ENCODE measurements at places on chromosomes 6 and 20.

DNA sequence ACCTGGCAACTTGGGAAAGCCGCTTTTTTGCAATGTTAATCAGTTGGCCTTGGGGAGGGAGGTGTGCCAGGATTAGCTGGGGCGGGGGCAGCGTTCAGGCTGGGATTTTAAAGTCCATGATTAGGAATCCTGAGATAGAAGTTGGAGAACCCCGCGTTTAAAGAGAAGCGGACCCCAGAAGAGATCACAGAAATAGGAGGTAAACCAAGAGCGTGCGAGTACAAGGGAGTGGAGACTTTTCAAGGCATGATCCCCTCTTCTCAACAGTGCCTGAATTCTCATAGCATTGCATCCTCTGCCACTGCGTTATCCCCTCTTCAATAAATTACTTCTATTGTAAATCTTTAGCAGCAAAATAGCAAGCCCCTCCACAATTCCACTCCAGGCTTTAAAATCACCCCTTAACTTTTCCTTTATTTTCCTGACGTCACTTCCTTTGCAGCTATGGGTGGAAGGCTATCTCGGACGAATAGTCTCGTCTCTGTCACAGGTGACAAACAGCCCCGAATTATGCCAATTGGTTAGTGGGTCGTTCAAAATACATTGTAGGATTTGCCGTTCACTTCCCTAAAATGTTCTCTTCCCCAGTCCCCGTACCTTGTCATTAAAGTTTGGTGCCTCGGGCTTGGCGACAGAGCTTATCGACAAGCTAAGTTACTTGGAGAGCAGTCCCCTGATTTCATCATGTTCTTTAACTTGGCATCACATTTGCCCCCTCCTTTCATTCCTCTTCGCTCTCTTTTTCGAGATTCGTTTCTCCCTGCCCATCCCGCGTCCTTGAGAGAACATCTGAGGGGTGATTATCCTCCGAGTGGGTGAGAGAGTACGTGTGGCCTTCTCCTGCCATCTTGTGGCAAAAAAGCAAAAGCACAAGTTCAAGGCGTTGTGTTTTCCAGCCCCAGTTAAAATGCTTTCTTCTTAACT is 17.1 kb downstream of the OR2B2 start:
- peak; percentile 65 for DNase-seq

DNA sequence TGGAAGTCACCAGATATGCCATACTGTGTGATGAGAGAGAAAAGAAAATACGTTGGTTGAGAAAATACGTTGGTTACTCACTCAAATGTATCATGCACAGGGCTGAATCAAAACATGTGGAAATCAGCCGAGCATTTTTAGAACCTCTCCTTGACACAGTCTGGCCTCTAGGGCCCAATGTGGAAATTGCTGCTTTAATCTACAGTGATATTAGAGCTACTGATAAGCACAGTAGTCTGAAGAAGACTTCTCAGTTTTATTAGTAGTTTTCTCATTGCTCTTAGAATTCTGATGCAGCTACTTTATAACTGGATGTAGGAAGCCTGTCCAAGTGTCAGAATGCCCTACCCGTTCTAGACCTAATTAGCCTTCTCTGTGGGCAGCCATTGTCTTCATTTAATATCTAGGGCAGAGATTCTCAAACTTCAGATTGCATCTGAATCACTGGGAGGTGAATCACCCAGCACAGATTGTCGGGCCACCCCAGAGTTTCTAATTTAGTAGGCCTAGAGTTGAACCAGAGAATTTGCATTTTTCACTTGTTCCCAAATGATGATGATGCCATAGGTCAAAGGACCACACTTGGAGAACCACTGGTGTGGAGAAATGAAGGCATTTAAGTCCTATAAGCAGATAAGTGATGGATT is 229.1 kb downstream of the PLCB1 start:
- DNase-seq, result no peak

GRCh38 chr20:63321148-63321831 is 28.3 kb downstream of the COL20A1 start:
- no peak for DNase-seq

DNA sequence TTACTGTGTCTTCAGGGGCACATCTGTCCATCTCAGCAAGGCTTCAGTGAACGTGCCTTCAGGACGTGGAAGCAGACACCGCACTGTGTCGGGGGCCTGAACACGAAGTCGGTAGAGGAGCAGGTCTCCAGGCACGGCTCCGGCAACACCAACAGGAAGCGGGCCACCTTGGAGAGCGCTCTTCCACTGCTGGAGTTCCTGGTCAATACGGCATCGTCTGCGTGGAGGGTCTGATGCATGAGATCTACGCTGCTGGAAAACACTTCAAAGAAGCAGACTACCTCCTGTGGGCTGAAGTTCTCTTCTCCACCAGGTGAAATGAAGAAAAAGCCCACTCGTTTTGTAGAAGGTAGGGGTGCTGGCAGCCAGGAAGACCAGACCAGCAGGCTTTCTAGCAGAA is 69.3 kb upstream of the SLCO4A1 start:
- DNase-seq, result no peak

DNA sequence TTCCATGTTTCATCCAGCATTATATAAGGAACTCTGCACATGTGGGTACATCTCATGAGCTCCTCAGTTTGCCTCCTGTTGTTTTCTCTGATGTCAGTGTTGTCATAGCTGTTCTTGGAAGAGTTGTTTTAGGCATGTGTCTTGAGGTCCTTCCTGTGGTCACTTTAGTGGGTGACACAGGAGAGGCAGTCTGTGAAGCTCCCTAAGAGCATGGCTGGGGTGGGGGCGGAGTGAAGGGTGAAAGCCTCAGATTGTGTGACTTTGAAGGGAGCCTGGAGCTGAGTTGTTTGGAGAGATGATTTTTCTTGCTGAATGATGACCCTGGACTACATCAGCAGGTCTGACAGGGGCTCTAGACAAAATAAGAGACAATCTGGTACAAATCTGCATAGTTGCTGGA is 37.7 kb downstream of the PPP1R14C start:
- DNase-seq, result no peak

DNA sequence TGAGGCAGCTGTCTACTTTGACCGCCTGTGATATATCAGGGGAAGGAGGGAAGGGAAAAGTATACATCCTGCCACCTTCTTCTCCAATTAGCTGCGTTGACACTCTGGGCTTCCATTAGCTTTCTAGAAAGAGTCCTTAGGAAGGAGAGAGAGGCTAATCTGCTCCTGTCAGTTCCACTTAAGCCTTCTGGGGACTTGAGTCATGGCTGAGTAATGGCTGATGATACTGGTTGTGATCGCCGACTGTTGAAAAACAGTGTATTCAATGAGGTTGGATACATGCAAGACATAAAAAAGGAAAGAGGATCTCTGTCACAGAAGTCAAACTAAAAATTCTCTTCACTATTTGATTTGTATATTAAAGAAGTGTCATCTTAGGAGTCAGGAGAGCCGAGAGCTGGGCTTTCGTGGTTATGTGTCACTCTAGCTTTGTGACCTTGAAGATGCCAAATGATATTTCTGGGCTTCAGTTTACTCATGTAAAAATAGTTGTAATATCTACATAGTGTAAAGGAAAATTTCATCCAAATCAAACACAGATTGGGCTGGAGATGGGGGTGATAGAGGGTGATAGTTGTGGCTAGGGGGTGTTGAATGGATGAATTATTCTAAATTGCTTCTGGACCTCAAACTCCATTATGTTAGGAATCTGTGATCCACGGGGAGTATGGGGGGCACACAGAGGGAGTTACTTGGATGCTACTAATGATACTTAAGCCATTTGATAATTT is 189.0 kb downstream of the UST start:
- DNase-seq, result no peak

- DNase-seq, result no peak
Measured at GRCh38 chr20:29763821-29764511, 1493.5 kb upstream of the DEFB115 start.

DNA sequence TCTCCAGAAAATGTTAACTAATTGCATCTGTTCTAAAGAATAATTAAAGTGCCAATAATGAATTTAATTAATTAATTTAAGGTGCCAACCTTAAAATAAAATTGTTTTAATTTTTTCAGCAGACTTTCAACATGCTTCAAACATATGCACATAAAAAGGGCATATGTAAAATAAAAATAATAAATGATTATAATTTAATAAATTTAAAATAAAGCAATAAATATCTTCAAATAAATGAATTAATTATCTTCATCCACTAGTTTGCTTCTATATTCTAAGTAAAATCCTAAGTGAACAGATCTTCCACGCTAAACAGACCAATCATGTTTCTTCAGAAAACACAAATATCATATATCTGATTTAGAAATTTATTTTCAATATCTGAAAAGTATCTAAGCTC is 119.2 kb downstream of the HIVEP2 start:
- DNase-seq, result no peak

DNA sequence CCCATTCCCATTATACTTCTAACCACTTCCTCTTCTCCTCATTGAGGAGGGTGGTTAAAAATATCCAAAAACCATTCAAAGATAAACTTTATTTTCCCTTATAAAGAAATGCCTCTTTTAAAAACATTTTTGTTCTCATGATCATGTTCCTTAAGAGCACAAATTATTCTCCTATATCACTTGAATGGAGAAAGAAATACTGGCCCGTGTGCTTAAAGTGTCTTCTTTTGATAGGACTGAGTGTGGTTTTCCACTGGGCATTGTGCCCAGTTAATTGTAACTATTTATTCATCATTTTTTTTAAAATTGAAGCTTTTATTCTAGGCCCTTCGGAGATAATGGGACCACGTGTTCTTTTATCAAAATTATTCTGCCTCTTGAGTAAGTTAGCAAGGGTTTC is 871.5 kb downstream of the QKI start:
- no peak for DNase-seq
